ENCODE measurements at places on chromosomes 1 and 21. TPM values are rescaled to one million over a fixed set of nuclear protein-coding genes. Genes with fewer than 3 reads are reported as not detected.

Gene CFHR3
- polyA plus RNA-seq = not detected

Gene PTGFRN
- polyA plus RNA-seq = 79.4 TPM

- peak; percentile 79 for DNase-seq
These were observed 51.1 kb downstream of the DOP1B start for GRCh38 chr21:36207577-36208320.

DNA sequence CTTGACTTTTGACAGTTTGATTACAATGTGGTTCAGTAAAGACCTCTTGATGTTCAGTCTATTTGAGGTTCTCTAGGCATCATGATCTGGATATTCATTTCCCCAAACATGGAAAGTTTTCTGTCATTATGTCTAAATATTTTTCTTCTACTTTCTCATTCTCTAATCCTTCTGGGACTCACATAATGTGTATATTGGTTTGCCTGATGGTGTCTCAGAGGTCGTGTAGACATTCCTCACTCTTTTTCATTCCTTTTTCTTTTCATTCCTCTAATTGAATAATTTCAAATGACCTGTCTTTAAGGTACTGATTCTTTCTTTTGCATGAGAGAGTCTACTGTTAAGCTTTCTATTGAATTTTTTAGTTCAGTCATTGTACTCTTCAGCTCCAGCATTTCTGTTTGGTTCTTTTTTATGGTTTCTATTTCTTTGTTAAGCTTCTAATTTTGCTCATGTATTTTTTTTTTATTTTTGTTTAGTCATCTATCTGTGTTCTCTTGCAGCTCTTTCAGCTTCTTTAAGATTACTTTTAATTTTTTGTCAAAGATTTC is 158.4 kb downstream of the GDAP2 start:
- no peak for DNase-seq

GRCh38 chr1:2605509-2606395 is 19.2 kb downstream of the PRXL2B start:
- no peak for DNase-seq

Gene GUCA2A
- not detected for polyA plus RNA-seq

DNA sequence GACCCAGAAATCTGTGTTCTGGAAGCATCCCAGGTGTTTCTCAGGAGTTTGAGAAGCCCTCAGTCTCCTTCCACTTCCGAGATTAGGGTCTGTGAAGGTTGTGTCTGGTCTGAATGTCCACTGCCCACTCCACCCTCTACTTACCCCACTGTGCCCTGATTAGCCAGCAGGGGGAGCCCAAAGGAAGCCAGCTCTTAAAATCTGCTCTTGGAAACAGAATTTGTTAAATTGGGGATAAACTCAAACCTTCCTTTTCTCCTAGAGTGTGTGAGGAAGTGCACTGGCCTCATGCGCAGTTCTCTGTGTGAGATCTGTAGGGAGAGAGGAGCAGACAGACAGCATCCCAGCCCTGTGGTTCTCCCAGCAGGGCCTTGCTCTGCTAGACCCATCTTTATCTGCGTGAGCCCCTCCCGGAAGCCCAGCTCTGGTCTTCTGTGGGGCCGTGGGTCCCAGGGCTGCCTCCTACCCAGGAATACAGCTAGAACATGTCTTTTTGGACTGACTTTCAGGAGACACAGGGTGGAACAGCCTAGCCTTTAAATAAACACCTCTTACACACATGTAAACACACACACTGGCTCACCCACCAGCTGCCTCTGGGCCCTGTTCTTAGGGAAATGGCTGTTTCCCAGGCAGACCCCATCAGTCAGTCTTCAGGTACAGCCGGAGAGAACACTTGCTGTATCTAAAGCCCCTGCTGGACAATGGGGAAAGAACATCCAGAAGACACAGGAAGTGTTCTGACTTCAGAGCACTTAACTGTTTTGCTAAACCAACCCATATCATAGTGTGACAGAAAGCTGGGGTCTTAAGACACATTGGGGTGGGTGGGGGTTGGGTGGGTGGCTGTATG is 52.2 kb downstream of the SMYD2 start:
- no peak for DNase-seq

Gene SELP
- not detected for polyA plus RNA-seq

GRCh38 chr1:66332548-66332901 is 201.4 kb upstream of the SGIP1 start:
- no peak for DNase-seq

Gene TPTE
- not detected for polyA plus RNA-seq

DNA sequence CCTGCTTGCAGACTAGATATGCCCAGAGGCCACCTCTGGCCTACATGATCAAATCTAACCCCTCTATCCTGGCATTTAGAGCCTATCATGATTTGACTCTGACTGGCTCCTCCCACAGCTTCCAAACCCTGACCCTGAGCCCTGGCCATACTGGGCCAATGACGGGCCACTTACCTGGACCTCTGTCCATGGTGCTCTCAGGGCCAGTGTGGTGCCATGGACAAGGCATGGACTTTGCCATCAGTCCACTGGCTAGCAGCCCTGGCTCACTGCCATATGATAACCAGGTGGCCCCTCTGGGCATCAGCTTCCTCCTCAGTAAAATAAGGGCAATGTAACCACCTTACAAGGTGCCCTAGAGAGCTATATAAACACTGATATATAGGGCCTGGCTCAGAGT is 713.4 kb downstream of the PTPRU start:
- no peak for DNase-seq

DNA sequence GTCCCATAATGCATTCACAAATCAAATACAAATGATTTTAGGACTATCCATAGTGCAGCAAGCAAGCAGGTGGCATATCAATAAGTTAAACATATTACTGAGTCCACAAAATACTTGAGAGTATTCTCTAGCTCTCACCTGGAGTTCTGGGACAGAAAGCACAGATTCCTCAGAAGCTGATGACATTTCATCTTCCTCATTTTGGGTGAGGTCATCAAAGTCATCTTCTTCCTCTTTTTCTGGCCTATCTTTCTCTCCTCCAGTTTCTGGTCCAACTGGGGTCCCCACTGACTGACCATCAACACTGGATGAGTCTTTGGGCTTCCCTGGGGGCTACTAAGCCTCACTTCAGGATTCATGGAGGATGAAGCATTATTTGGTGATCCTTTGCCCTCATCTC is 38.9 kb downstream of the YY1AP1 start:
- DNase-seq = no peak

Gene ZNF593OS
- polyA plus RNA-seq = not detected

DNA sequence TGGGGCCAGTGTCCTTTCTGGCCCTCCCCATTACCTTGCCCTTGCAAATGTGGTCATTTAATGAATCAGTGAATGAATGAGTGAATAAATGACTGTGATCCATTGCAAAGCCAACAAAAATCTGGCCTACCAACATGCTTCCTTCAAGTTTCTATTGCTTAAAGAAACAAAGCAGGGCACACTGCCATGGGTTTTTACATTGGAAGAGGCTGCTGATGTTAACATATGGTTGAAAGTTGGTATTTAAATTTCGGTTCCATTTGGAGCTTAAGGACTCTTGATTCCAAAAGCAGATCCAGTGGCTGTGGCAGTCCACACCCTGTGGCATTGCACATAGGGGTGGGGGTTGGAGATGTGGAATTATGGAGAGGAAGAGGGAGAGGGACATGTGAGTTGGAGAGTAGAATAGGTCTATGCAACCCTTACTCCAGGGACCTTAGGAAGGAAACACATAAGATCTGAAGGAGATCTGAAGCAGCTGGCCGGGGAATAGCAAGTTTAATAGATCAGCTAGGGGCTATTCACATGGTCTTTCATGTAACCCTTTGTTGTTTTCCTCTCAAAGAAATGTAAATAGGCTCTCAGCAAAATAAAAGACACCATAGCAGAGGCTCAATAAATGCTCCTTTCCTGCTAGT is 7.2 kb downstream of the ABCA4 start:
- DNase-seq = no peak

GRCh38 chr1:38608202-38608864 is 251.2 kb downstream of the RRAGC start:
- DNase-seq = no peak

All from mammary epithelial cell (primary cell).